Ammon's horn (tissue), 1 donor: ENCODE measurements at places on chromosomes 5 and 9.

GRCh38 chr5:40495237-40495635 lies 184.5 kb upstream of the PTGER4 start:
- no peak for DNase-seq

GRCh38 chr5:16149621-16150020 lies 30.0 kb downstream of the MARCHF11 start:
- no peak for DNase-seq

DNA sequence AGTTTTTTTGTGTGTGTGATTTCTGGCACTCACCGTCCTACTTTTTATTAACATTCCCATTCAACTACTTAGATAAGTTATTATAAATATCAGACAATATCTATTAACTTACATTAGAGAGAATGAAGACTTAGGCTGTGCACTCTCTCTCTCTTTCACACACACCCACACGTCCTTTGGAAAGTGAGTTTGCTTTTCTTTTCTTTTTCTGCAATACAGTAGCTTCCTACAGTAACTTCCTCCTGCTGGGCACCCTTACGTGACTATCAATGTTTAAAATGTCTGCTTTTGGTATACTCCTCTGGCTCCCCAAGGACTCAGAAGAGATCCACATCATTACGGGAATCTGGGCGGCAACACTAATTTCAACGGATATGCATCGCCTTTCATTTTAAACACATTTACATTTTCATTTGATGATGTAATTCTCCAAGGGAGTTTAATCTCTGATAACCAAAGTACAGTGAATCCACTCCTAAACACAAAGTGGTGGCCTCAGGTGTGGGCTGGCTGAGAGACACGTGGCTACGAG lies 179.5 kb downstream of the MAPKAP1 start:
- no peak for DNase-seq

DNA sequence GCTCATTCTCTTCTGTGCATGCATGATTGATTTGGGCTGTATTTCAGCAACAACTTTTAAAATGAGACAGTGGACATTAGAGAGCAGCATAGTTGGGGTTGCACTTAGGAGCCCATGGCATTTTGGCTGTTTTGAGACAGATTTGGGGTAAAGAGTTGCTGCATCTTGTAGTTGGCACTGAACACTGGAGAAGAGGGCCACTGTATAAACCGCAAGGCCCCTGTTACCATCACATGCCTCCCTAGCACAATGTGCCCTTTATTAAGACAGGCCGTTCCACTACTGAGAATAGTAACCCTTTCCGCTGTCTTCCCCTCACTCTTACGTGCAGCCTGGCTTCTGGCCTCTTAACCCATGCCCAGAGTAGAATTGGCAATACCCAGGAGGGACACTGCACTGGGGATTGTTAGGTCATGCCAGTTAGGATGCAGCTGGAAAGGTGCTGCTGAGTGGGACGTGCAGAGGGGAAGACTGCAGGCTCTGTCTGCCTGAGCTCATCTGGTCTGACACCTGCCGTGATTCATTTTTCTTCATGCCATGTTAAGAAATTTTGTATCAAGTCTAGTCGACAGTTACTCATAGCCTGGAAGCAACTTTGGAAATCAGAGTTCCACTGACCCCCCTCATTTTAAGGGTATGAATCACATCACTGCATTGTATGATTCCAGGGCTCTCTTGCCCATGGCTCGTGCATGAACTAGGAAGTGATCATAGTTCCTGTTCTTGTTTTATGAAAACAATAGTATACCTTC lies 146.9 kb upstream of the DMRT1 start:
- peak; percentile 91 for DNase-seq

- no peak for DNase-seq
Measured at GRCh38 chr5:137098663-137099062, 400.5 kb downstream of the SPOCK1 start.

DNA sequence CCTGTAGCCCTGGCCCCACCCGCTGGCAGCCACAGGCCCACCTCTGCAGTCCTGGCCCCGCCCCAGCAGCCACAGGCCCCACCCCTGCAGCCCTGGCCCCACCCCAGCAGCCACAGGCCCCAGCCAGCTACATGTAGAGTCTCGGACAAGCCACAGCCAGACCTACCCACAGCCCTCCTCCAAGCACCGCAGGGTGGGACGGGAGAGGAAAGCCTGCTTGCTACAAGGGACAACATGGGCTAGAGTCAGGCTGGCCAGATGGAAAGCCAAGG lies 49.5 kb upstream of the SARDH start:
- peak; percentile 54 for DNase-seq

- DNase-seq: no peak
Measured at GRCh38 chr9:33307067-33307466, 16.8 kb downstream of the NFX1 start.

GRCh38 chr9:123391946-123392345 lies 35.9 kb downstream of the CRB2 start:
- no peak for DNase-seq

DNA sequence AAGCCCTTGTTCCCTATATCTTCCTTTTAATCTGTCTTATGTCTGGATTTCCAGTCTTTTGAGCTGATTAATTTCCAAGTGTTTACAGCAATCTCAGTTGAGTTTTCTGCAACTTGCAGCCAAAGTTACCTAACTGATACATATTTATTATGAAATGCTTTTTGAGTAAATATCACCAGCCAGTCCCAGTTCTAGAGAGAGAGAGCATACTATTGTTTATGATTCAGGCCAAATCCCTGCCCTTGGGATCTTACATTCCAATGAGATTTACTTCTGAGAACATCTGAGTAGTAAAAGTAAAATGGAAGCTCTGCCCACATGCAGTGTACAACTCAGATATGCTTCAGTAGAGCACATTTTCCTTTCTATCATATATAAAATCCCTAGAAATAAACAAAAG lies 661.7 kb downstream of the KCTD16 start:
- no peak for DNase-seq

- DNase-seq: no peak
Measured at GRCh38 chr9:1071730-1072129, 21.6 kb downstream of the DMRT2 start.

DNA sequence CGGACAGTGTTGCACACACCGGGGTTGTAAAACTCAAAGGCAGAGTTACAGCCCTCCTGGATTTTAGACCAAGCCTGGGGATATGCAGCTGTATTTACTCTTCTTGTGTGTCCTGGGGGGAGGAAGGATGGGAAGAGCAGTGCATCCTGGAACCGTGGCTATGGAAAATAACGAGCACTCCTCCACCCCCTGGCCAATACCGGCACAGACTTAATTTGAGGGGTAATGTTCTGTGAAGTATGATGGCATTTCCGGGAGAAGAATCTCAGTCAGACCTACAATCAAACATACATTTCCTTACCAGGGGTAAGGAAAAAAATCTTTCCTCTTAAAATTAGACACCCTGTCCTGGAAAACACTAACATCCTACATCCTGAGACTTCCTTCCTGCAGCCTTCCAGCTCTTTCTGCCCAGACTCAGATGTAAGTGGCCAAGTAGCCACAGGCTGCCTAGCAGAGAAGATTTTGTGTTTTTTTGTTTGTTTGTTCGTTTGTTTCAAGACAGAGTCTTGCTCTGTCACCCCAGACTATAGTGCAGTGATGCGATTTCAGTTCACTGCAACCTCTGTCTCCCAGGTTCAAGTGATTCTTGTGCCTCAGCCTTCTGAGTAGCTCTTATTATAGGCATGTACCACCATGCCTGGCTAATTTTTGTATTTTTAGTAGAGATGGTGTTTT lies 11.0 kb upstream of the ERMP1 start:
- no peak for DNase-seq

DNA sequence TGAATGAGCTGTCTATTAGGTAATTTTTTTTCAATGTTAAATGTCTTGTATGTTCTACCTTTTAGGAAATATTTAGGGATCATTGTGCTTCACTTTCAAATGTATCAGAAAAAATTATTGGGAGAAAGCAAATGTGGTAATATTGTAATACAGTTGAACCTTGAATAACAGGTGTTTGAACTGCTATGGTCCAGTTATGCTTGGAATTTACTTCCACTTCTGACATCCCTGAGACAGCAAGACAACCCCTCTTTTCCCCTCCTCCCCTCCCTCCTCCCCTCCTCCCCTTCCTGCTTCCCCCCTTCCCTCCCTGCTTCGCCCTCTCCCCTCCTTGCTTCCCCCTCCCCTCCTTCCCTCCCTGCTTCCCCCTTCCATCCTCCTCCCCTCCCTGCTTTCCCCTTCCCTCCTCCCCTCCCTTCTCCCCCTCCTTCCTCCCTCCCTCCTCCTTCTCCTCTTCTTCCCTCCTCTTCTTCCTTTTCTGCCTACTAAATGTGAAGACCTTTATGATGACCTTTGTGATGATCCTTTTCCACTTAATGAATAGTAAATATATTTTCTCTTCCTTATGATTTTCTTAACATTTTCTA lies 146.6 kb downstream of the FGF1 start:
- DNase-seq: no peak

DNA sequence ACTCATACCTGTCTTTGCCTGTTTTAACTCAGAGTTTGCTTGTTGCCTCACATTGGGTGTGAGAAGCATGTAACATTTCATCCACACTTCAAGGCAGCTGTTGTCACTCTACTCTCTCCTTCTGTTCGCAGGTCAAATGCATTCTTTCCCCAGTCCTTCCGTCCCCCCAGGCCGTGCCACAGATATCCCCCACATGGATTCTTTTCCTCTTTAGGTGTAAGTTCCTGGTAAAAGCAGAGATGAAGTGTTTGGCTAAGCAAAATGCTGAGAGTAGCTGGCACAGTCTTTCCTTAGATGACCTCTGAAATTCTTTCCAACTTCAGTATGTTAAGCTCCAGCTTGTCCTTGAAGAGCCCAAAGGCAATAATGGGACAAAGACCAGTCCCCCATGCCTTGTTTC lies 328.2 kb downstream of the SLIT3 start:
- DNase-seq: no peak

DNA sequence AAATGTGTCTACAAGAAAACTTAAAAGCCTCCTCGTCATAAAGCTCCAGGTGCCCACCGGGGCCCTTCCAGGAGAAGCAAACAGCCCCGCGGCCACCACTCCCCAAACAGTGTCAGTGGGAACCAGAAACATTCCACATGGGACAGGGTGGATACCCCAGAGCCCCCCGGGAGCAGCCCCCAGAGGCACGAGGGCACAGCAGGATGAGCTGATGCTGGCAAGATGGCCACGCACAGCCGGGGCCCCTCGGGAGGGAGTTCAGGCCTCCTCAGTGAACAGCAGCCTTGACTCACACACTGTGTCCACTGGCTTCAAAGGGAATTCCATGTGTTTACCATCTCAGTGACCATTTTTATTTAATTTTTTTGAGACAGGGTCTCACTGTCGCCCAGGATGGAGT lies 10.5 kb downstream of the EXD3 start:
- DNase-seq: no peak

DNA sequence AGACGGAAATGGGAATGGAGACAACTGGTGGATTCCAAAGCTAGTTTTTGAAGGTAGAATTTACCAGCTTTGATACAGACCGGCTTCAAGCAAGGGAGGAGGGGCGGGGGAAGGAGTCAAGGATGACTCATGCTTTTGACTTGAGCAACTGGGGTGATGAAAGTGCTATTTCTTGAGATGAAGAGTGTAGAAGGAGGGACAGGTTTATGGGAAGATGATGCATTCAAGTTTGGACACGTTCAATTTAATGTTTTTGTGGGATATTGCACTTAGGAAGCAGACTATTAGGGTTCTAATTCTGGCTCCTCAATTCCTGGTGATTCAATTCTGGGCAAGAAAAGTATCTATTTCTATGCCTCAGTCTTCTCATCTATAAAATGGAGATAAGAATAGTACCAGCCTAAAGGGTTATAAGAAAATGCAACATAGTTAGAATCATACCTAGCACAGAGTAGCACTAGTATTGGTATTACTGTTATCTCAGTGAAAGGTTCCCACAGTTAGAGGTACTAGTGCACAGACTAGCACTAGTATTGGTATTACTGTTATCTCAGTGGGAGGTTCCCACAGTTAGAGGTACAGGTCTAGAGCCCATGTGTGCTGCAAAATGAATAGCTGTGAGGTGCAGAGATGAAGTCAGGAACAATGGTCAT lies 4.6 kb downstream of the NIPAL4 start:
- DNase-seq: no peak

DNA sequence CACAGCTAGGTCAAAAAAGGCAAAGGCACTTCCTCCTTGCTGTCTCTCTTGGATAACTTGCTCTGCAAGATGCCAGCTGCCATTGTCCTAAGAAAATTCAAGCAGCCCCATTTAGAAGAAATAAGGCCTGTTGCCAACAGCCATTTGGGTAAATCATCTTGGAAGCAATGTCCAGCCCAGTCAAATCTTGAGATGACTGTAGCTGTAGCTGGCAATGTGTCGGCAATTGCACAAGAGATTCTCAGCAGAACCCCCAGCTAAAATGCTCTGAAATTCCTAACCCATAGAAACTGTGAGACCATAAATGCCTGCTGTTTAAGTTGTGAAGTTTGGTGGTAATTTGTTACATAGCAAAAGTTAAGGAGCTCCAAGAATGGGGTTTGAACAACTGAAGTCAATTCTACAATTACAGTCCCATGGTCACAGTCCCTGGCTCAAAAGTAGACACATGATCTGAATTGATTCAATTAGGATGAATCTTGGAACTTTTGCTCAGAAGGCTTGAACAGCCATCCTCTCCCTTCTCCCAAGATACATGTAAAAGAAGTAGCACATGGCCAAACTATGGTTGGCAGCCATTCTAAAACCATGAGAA lies 151.1 kb downstream of the MPDZ start:
- no peak for DNase-seq

DNA sequence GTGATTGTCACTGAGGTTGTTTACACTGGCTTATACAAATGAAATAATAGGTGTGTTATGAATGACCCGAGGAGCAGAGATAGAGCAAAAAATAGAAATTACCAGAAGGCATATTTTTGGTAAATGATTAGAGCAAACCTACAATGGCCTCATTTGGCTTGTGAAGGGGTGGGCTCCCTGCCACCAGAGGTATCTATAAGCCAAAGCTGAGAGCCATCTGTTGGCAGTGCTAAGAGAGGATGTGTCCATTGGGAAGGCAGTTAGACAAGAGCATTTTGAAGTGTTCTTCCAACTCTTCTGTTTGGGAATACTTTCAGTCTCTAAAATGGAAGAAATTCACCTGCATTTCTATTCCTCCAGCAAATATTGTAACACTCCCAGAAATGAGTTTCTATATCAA lies 10.6 kb downstream of the NIPAL4 start:
- DNase-seq: no peak

- peak; percentile 13 for DNase-seq
Measured at GRCh38 chr5:57841676-57842363, 359.2 kb upstream of the ACTBL2 start.

GRCh38 chr9:93652604-93653592 lies 76.5 kb downstream of the PHF2 start:
- DNase-seq: no peak

DNA sequence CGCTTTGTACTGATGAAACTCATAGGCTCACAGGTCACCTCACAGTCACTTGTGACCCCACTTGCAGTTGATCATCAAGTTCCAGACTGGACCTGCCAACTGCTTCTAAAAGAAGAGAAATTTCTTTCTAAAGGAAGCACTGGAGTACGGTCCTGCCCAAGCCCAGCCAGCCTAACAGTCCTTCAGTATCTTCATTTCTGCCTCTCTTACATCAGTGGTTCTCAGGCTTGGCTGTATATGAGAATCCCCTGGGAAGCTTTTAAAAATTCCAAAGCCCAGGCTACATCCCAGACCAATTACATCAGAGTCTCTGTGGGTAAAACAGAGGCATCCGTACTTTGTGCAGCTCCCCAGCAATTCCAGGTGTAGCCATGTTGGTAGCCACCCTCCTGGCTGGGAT lies 282.1 kb downstream of the NFIB start:
- DNase-seq: no peak

- DNase-seq: no peak
Measured at GRCh38 chr5:56530626-56531138, 284.7 kb upstream of the MAP3K1 start.
